ENCODE measurements at places on chromosomes 4 and X.

DNA sequence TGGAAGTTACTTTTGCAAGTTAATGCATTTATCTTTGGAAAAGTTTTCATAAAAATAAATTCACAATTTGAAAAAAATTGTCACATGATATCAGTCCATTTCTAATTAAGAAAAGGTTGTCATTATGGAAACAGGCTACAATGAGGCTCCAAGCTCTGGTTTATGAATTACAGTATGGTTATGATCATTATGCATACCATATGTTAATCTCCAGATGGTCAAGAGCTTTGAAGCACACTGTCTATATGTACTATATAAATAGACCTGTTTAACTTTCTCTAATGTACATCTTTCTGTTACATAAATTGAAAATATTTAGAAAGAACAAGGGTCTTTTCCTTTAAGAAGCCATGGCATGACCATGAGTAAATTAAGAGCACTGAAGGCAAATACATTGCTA is 2338.8 kb downstream of the PCDH7 start:
- DNase-seq: no peak

- DNase-seq: no peak
These were observed 39.6 kb downstream of the CLDN34 start for GRCh38 chrX:10006770-10007169.

DNA sequence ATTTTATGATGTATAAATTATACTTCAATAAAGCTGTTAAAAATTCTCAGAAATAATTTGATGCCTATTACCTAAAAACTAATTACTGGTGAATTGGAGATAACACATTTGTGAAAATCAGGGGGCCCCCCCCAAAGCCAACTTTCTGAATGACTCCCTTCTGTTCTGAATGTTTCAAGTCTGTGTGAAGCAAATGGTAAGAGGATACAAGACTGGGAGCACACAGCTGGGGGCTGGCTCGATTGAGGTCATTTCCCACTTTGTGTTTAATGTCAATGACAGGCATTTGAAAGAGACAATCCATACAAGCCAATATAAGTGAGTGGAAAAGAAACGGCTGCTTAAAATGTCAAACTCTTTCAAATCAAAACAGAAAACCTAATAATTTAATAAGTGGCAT is 155.8 kb downstream of the SH2D1A start:
- DNase-seq: no peak

DNA sequence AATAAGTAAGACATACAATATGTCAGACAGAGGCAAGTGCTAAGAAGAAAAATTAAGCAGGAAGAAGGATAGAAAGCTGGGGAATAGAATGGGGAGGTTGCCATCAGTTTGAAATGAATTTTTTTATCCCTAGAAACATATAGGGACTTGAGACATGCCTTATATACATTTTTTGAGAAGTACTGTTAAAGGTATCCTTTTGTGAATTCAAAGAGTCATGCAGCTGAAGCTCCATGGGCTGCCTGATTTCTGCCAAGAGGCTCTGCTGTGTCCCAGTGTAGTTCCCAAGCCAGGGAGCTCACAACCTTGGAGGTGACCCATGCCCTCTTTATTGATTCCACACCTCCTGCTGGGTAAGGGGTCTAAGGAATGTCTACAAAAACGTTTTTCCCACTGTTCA is 564.6 kb upstream of the DIPK2B start:
- DNase-seq: no peak

DNA sequence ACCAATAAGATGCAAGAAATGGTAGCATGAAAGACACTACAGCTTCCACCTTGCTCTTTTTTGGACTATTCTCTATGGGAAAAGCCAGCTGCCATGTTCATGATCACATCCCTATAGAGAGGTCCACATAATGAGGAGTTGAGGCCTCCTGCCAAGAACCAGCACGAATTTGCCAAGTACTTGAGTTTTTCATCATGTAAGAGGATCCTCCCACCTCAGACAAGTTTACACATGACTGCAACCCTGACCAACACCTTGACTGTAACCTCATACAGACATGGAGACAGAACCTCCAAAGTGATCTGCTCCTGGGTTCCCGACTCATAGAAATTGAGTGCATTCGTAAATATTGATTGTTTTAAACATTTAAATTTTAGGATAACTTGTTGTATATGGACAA is 135.2 kb upstream of the TSPAN5 start:
- no peak for DNase-seq

- no peak for DNase-seq
These were observed 5.9 kb downstream of the COL25A1 start for GRCh38 chr4:109296527-109296926.

DNA sequence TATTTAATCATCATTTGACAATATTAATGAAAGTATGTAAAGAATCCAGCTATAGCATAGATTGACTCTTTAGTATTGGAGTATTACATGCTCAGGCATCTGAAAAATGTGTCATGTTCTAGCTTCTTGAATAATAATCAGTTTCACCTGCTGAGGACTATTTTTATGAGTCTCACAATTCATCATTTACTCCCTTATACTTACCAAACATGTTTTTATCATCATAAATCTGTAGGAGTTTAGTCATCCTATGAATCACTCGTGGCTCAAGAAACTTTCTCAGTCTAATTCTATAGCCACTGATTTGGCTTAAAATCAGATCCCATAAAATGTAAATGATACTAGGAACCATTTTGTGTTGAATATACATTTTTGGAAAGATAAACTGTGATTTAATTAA is 1616.1 kb downstream of the C4orf33 start:
- DNase-seq: no peak

All from SW 1271 (cell line).